ENCODE measurements at places on chromosomes 16 and 17.

DNA sequence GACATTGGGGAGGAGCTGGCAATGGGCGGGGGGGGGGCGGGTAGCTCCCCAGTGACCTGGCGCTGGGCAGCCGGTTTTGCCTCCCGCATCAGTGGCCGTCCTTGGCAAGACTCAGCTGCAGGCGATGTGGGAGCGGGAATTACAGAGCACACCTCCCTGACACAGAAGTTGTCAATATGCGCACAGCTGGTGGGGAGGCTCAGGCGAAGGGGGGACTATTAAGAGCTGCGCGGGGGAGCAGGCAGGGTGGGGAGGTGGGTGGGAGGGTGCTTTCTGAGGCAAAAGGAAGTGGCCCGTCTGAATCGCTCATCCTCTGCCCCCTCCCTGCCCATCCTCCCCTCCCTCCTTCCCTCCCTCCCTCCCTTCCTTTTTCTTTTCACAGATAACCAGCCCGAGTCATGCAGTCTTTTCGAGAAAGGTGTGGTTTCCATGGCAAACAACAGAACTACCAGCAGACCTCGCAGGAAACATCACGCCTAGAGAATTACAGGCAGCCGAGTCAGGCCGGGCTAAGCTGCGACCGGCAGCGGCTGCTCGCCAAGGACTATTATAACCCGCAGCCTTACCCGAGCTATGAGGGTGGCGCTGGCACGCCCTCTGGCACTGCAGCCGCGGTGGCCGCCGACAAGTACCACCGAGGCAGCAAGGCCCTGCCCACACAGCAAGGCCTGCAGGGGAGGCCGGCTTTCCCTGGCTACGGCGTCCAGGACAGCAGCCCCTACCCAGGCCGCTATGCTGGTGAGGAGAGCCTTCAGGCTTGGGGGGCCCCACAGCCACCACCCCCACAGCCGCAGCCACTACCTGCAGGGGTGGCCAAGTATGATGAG lies 44.0 kb downstream of the SREBF1 start:
- peaks cover 2% of the 10 kb centered on the region for H3K27me3 ChIP-seq
- no peaks in the 10 kb centered on the region for H3K36me3 ChIP-seq
- no peak overlapping the region for H3K27ac ChIP-seq
- no peak for DNase-seq
- H3K4me3 ChIP-seq = no peak overlapping the region
- H3K4me1 ChIP-seq = peaks cover 10% of the 10 kb centered on the region

GRCh38 chr17:34511265-34511664 lies 68.1 kb upstream of the TMEM132E start:
- H3K36me3 ChIP-seq = no peaks in the 10 kb centered on the region
- no peaks in the 10 kb centered on the region for H3K4me1 ChIP-seq
- DNase-seq = no peak
- H3K4me3 ChIP-seq = no peak overlapping the region

- H3K36me3 ChIP-seq = no peaks in the 10 kb centered on the region
- no peaks in the 10 kb centered on the region for H3K4me1 ChIP-seq
- no peaks in the 10 kb centered on the region for H3K27me3 ChIP-seq
Measured at GRCh38 chr16:49333259-49333597, 40.4 kb upstream of the C16orf78 start.

GRCh38 chr17:3990386-3991127 lies 26.3 kb upstream of the ATP2A3 start:
- H3K4me1 ChIP-seq = peaks cover 1% of the 10 kb centered on the region
- no peaks in the 10 kb centered on the region for H3K27me3 ChIP-seq
- no peak overlapping the region for H3K27ac ChIP-seq
- no peak for DNase-seq
- no peaks in the 10 kb centered on the region for H3K36me3 ChIP-seq

- DNase-seq = no peak
- no peak overlapping the region for H3K4me3 ChIP-seq
- peaks cover 4% of the 10 kb centered on the region for H3K4me1 ChIP-seq
- no peak overlapping the region for H3K27ac ChIP-seq
- H3K36me3 ChIP-seq = no peaks in the 10 kb centered on the region
Measured at GRCh38 chr17:44981221-44981968, 13.3 kb upstream of the C1QL1 start.

- H3K4me3 ChIP-seq = no peak overlapping the region
- H3K27me3 ChIP-seq = no peaks in the 10 kb centered on the region
- no peak overlapping the region for H3K27ac ChIP-seq
- no peaks in the 10 kb centered on the region for H3K36me3 ChIP-seq
Measured at GRCh38 chr17:2090210-2090641, 35.3 kb downstream of the HIC1 start.

DNA sequence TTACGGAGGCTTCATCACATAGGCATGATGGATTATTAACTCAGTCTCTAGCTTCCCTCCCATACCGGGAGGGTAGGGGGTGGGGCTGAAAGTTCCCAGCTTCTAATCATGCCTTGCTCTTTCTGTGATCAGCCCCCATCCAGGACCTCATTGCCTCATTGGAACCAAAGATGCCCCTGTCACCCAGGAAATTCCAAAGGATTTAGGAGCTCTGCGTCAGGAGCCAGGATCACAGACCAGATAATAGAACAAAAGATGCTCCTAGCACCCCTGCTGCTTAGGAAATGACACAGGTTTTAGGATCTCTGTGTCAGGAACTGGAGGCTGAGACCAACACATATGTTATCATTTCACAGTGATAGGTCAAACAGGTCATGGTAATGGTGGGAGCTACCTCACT lies 9.7 kb downstream of the USB1 start:
- H3K27me3 ChIP-seq = no peaks in the 10 kb centered on the region
- no peak overlapping the region for H3K4me3 ChIP-seq
- peaks cover 3% of the 10 kb centered on the region for H3K4me1 ChIP-seq
- H3K27ac ChIP-seq = no peak overlapping the region
- no peak for DNase-seq

DNA sequence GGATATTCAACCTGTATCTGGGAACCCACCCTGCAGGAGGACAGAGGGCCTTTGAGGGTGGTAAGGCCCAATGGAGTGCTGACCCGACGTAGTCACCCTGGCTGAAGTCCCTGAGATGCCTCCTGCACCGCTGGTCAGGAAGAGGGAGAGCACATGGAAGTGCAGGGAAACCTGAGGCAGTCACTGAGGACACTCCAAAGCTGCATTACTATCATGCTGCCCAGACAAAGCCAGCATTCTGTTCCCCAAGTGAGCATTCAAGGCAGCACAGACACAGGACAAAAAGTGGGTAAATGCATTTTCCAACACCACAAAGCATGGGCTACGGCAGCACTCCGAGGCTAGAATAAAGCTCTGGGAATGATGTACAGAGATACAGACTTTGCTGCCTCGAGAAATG lies 46.8 kb upstream of the BCAR1 start:
- no peak for DNase-seq
- no peak overlapping the region for H3K4me3 ChIP-seq
- H3K27ac ChIP-seq = no peak overlapping the region

DNA sequence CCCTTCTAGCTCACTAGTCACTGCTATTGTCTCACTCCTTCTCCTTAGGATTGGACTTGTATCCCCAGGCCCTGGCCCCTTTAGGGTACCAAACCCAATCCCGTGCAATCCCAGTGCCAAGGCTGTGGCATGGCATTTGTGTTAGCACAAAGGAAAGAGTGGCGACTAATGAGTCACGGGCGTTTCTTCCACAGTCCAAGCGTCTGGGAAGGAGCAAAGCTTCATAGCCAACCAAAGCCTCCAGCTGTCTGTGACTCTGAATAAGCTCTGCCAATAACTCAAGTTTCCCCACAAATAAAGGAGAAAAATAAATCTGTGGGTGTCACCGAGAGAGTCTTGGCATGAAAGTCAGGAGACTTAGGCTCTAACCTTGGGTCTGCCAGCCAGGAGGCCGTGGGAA lies 54.6 kb upstream of the COX10 start:
- H3K27me3 ChIP-seq = no peaks in the 10 kb centered on the region
- H3K36me3 ChIP-seq = no peaks in the 10 kb centered on the region
- H3K4me1 ChIP-seq = no peaks in the 10 kb centered on the region
- DNase-seq = no peak
- no peak overlapping the region for H3K4me3 ChIP-seq

- peaks cover 12% of the 10 kb centered on the region for H3K36me3 ChIP-seq
- H3K27ac ChIP-seq = no peak overlapping the region
- peaks cover 11% of the 10 kb centered on the region for H3K4me1 ChIP-seq
- no peak overlapping the region for H3K4me3 ChIP-seq
- DNase-seq = no peak
Measured at GRCh38 chr17:82047914-82048570, 3.6 kb downstream of the RFNG start.

DNA sequence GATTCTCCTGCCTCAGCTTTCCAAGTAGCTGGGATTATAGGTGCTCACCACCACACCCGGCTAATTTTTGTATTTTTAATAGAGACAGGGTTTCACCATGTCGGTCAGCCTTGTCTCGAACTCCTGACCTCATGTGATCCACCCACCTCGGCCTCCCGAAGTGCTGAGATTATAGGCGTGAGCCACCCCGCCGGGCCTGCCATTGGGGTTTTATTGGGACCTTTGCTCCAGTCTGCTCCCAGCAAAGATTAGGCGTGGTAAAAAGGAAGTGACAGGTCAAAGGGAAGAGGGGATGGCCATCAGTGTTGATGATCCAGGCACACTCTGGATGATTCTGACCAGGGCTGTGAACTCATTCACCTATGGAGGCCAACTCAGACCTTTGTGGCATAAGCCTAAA lies 20.5 kb downstream of the MYLK3 start:
- no peak for DNase-seq
- no peaks in the 10 kb centered on the region for H3K4me1 ChIP-seq
- H3K36me3 ChIP-seq = no peaks in the 10 kb centered on the region
- H3K4me3 ChIP-seq = no peak overlapping the region
- H3K27ac ChIP-seq = no peak overlapping the region

- no peaks in the 10 kb centered on the region for H3K27me3 ChIP-seq
- DNase-seq = no peak
- H3K4me1 ChIP-seq = no peaks in the 10 kb centered on the region
- 0 out of 2 replicates have a peak, but pooled peaks cover 1% of the 10 kb centered on the region for H3K36me3 ChIP-seq
- no peak overlapping the region for H3K4me3 ChIP-seq
- no peak overlapping the region for H3K27ac ChIP-seq
Measured at GRCh38 chr16:619476-620100, 11.2 kb upstream of the WFIKKN1 start.

DNA sequence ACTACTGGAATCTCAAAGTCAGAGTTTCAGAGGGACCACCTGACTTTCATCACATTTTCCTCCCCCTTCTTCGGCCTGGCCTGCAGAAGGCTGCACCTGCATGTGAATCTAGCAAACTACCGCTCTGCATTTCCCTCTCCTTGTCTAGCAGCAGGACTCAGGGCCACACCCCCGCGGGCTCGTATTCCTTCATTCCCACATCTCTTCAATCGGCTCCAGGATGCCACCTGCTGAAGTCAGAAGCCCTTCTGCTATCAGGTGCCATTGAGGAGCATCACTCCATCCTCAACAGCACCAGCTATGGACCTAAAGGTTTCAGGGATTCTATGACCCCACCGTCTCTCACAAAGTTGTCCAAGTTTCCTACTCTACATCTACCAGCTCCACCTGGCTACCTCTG lies 169.5 kb downstream of the VPS53 start:
- H3K27me3 ChIP-seq = no peaks in the 10 kb centered on the region
- H3K36me3 ChIP-seq = no peaks in the 10 kb centered on the region
- H3K27ac ChIP-seq = no peak overlapping the region
- no peak overlapping the region for H3K4me3 ChIP-seq

DNA sequence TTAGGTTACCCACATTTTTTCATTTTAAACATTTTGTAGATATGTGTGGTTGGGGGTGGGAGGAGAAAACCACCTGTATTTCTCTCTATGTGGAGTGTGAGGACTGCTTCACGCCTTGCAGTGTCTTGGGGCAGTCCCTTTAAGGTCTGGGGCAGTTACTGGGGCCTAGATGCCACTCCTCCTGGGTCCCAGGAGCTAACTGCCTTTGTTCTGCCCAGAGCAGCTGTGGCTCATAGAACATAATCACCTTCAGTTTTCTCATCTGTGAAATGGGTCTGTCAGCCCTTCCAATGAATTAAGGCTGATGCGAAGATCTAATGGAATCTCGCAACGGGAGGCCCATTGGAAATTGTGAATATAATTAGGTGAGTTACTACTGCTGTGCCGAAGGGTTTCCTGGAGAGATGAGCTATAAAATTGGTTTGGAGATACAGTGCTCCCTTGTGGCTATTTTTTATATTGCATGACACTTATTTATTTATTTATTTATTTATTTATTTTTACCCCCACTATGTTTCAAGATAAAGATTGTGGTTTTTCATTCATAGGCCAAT lies 22.9 kb downstream of the DHRS7C start:
- no peaks in the 10 kb centered on the region for H3K27me3 ChIP-seq
- no peaks in the 10 kb centered on the region for H3K4me1 ChIP-seq
- no peak overlapping the region for H3K4me3 ChIP-seq
- H3K27ac ChIP-seq = no peak overlapping the region

- H3K4me3 ChIP-seq = no peak overlapping the region
- no peak overlapping the region for H3K27ac ChIP-seq
- DNase-seq = no peak
- H3K36me3 ChIP-seq = no peaks in the 10 kb centered on the region
- no peaks in the 10 kb centered on the region for H3K4me1 ChIP-seq
Measured at GRCh38 chr16:30499284-30499683, 26.7 kb downstream of the ITGAL start.

- H3K27me3 ChIP-seq = no peaks in the 10 kb centered on the region
- no peaks in the 10 kb centered on the region for H3K4me1 ChIP-seq
- no peak overlapping the region for H3K27ac ChIP-seq
- DNase-seq = no peak
- no peak overlapping the region for H3K4me3 ChIP-seq
Measured at GRCh38 chr17:71019699-71020098, 850.4 kb downstream of the KCNJ2 start.

GRCh38 chr17:6380915-6381438 lies 53.9 kb downstream of the AIPL1 start:
- no peaks in the 10 kb centered on the region for H3K36me3 ChIP-seq
- DNase-seq = no peak
- H3K4me3 ChIP-seq = no peak overlapping the region
- H3K27me3 ChIP-seq = no peaks in the 10 kb centered on the region

- no peaks in the 10 kb centered on the region for H3K36me3 ChIP-seq
- no peak overlapping the region for H3K27ac ChIP-seq
- H3K27me3 ChIP-seq = no peaks in the 10 kb centered on the region
- no peaks in the 10 kb centered on the region for H3K4me1 ChIP-seq
- H3K4me3 ChIP-seq = no peak overlapping the region
- no peak for DNase-seq
Measured at GRCh38 chr17:72333570-72333969, 212.8 kb downstream of the SOX9 start.

DNA sequence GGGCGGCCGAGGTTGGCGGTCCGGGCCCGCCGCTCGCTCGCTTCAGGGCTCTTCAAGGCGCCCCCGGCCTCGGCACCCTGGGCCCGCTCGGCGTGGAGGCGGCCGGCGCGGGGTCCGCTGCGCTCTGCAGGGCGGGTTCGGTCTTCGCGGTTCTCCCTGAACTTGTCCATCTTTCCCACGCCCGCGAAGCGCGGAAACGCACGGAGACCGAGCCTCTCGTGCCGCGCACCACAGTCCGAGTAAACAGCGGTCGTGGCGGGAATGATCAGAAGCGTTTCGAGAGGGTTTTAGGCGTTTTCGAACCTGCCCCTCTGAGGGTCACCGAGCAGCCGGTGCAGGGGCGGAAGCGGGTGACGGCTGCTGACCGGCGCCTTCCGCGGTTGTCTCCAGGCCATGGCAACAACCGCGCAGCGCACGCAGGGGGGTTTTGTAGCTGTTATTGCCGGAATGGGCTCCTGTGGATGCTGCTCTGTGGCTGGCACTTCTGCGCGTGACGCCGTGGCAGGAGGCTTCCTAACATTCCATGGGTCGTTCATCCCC lies 414 bp downstream of the NARF start:
- no peak overlapping the region for H3K27ac ChIP-seq
- no peak for DNase-seq
- peak overlapping the region; percentile 93 for H3K4me3 ChIP-seq
- H3K36me3 ChIP-seq = peaks cover 4% of the 10 kb centered on the region

GRCh38 chr17:80663781-80664206 lies 119.2 kb downstream of the RPTOR start:
- H3K4me1 ChIP-seq = peaks cover 4% of the 10 kb centered on the region
- H3K4me3 ChIP-seq = no peak overlapping the region
- DNase-seq = no peak

Data from iPS DF 6.9 (cell line).